Activated effector memory CD4-positive, alpha-beta T cell treated with Interleukin-2 at 50 U/mL for 16 hours (primary cell): ENCODE measurements at places on chromosomes 1 and 21.

DNA sequence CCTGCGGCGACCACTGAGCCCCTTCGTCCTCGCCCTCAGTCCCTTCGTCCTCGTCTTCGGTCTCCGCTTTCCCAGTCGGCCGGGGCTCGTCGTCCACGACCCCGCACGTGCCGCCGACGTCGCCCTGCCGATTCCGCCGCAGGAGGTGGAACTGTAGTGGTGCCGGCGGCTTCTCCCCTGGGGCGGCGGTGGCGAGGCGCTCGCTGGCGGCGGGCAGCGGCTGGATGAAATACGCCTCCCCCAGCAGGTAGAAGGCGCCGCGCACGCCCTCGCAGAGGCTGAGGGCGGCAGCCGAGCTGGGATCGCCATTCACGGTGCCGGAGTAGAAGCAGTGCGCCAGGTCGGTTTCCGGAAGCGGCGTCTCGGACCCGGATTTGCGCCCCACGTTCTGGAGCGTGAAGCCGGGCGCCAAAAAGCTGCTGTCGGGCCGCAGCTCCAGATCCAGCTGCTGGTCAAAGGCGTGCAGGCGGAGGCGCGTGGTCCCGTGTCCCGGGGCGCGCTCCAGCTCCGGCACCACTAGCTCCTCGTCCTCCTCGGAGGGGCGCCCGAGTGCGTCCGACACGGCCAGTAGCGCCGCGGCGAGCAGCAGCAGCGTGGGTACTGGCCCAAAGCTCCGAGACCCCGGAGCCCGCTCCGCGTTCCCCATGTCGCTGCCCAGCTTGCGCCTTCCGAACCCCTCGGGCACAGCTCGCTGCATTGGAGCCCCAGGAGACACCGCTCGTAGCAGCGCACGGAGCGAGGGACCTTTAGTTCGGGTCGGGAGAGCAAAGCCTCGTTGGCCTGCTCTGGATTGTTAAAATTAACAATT lies 747 bp downstream of the ADAMTS1 start:
- DNase-seq: no peak

DNA sequence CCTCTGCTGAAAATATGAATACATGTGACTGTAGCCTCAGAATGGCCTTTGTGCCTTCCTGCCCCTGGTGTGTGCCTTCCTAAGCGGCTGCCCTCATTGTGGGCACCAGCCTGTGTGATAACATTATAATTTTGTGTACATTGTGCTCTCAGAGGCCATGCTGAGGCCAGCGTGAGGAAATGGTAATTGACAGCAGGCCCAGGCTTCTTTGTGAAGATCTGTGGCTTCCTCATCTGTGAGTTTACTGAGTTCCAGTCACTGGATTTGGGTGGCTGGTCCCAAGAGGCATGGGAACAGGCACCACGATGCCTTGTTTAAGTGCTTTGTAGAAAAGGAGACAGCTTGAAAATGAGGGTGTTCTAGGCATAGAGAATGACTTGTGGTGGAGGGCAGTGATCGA lies 389.3 kb downstream of the OMA1 start:
- no peak for DNase-seq

- no peak for DNase-seq
Measured at GRCh38 chr1:33275195-33275594, 18.9 kb downstream of the ZNF362 start.

GRCh38 chr1:108961752-108962486 lies 1.4 kb downstream of the CLCC1 start:
- no peak for DNase-seq

DNA sequence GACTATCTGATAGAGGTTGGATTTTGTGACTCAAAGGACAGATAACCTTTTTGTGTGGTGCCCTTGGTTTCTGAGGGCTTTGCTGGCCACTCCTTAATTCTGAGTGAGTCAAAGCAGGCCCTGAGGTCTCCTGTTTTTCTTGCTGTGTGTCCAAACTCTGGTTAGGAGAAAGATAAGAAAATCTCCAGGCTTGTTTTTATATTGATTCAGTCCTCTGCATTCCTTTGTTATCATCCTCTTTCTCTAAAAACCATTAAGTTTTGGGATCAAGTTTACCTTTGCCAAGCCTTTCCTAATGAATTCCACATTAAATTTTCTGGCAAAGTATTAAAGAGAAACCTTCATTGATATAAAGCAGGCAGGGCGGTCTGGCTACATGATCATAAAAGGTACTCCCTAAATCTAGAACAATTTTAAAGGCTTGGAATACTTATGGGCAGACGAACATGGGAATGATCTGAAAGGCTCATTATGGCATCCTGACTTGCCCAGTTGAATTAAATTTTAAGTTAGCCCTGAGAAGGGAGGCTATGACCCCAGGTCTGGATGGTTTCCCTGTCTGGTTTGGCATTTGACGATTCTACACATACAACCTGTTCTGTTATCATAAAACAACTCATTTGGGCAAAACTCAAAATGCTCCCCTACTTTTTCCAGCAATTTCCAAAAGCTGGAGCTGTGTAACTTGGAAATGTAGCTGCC lies 20.8 kb downstream of the ZBTB8B start:
- DNase-seq: no peak
